ENCODE measurements at places on chromosomes 11 and 22.

DNA sequence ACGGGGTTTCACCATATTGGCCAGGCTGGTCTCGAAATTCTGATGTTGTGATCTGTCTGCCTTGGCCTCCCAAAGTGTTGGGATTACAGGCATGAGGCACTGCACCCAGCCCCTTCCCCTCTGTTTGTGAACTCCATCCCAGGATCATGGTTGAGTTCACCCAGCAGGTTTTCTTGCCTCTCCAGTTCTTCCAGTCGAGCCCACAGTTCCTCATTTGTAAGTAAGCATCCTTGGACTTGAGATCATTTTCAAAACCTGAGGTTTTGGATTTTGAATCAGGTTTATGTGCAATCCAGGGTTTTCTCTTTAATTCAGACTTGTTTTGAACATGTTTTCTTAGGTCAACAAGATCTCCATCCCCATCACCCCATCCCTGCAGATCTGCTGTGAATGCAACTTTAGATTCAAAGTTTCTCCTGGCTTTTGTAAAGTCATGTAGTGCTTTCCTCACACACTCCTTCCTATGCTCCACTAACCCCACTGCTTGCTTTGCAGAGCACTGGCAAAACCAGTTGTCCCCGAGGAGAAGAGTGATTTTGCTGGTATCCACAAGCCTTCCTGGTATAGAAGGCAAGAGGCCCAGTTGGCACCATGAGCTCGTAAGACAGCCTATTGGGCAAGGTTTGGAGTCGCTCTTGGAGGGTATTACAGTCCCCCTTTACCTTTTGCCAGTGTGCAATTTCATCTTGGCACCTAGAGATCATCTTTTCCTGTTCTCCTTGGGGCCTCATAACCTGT lies 14.7 kb upstream of the VPREB1 start:
- no peak for DNase-seq

GRCh38 chr11:61069427-61069826 lies 32.9 kb upstream of the CD5 start:
- DNase-seq = no peak

DNA sequence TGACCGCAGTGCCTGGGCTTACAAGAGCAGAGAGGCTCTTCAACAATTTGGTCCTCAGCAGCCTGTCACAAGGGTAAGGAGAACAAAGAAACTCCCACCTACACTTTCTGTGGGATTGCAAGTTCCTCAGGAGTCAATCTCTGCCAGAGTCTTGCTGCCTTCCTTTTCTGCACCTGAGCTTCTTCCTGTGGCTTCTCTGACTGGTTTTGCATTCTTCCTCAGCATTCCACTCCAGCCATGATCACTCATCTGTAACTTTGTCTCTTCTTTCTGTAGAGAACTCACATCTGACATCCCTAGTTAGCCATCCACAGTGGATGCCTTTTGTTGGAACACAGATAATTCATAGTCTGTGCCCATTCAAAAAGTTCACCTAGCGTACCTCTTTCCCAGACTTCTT lies 14.2 kb upstream of the OR6A2 start:
- DNase-seq = no peak

DNA sequence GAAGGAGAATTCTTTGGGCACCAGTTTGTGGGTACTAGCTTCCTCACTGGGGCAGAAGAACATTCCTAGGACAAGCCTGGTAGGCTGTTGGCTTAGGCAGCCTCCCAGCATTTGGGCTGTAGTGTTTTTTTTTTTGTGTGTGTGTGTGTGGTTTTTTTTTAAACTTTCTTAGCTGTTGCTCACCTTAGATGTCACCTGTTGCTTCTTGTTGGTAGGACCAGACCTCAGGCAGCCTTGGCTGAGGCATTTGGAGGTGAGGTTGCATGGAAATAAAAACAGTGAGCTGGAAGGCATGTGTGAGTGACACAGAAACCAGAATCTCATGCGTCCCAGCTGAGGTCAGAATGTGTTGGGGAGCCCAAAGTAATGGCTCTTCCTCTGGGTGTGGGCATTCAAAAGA lies 21.3 kb downstream of the AMPD3 start:
- DNase-seq = no peak

DNA sequence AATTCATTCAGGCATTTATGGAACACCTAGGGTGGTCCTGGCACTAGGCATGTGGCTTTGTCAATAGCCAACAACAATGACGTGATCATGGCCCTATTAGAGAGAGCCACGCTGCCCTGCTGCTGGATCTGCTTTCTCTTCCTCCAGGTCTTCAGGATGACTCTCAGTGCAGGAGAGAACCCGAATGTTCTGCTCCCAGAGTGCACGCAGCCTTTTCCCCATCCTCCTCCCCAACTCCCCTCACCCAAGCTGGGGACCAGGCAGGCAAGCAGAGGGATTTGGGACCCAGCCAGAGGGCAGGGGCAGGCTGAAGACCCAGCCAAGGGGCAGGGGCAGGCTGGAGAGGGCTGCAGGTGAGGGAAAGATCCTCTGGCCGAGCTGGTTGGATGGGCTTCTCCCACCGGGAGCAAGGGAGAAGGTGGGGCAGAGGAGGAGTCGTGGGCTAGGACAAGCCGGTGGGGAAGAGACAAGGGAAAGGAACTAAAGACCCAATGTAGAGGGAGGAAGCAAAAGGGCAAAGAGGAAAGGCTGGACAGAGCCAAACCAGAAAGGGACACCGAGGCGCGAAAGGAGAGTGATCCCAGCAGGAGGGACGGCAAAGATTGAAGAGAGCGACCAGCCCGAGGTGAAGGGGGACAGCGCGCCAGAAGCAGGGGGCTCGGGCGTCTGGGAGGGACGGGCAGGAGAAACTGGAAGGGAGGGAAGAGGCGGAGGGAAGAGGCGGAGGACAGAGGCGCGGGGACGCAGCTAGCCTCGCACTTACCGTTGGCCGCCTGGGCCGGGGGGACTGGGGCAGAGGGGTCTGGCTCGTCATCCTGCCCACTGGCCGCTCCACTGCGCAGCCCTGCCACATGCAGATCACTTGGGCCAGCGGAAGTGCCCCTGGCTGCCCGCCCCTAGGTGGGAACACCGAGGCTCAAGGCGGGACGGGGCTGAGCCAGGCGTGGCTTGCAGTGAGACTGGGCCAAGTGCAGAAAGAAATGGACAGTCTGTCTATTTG lies at the start of gene KCTD14:
Gene KCTD14 (minus strand): TSS at position 880 of the 1,000 bp plus-strand sequence. CDS start 27 bp downstream, at position 853.
- no peak for DNase-seq

- no peak for DNase-seq
These were observed 157.7 kb downstream of the TTC17 start for GRCh38 chr11:43516316-43516850.

DNA sequence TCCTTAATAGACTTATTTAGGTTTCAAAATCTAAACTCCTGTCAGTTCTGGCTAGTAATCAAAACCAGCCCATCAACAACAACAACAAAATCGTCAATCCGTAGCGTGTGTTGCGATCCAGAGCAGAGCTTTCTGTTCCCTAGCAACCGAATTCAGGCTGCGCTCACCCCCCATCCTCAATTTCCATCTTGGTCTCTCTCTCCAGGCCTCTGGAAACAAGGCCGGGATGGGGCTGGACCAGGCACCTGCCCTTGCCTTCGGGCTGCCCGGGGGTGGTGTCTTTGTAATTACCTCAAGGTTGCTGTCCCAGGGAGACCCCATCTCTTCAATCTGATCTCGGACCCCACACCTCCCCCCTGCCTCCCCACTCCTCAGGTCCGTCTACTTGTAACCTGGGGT lies 1341.5 kb downstream of the BRD1 start:
- no peak for DNase-seq

- no peak for DNase-seq
These were observed 58.6 kb downstream of the MACROD1 start for GRCh38 chr11:64107303-64107702.

DNA sequence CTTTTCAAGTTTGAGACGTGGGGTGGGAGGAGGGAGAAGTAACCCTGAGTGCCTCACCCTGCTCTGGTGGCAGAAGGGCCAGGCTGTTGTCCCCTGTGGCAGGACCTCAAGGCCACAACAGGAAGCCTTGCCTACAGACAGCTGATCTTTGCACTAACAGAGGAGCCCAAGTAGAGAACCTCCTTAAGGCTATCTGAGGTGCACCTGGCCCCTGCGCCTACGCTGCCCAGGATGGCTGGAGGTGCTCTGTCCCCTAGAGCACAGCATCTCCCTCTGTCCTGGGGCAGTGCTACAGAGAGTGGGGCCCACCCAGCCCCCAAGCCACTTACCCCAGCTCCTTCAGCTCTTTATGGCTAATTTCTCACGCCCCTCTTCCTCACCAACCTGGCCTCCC lies 27.0 kb downstream of the MYO7A start:
- no peak for DNase-seq

DNA sequence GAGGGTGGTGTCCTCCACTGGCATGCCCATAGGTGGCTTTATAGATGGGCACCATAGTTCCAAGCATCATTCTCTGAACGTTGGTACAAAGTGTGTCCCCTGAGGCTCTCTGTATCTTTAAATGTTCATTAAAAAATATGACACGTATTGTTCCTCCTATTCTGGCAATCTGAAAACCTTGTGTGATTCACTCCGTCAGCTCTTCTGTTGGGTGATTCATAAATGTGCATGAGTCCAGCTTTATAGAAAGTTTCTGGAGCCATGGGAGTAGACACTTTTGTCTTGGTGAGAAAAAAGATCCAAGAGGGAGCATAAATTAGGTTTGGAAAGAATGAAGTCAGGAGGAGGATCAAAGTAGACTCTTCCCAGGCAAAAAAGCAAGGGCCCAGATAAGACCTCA lies 728.8 kb downstream of the NELL1 start:
- DNase-seq = no peak

DNA sequence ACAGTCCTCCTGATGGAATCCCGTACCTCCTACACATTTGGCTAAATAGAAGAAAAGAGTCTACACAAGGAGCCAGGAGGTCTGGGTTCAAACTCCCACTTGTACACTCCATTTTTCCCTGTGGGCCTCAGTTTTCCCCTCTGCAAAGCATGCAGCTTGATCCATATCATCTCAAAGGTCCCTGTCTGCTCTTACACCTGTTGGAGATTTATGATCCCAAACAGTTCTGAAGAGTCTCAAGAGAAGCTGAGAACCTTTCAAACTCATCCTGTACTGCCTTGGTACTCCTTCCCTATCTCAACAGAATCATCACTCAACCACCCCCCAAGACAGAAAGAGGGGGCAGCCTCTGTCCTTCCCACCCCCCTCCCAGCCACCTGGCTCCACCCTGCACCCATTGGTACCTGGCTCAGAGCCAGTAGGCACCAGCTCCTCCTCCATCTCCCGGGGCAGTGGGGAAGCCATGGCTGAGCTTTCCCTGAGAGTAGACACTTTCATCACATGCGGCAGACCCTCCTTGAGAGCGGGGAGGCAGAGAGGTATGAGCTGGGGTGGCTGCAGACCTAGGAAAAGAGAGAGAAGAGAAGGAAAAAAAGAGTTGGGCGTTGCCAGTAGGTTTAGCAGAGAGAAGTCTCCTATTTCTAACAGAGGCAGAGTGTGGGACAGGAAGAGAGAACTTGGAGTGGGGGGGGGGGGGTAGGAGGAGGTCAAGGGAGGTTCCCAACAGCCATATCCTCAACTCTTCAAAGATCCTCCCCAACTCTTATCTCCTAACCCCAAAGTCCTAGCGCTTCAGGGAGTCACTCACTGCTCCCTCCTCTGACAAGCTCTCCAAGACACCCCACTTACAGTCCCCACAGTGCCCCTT lies 3.1 kb downstream of the TNKS1BP1 start:
- DNase-seq = no peak

- DNase-seq = no peak
These were observed 1126.7 kb upstream of the CCDC90B start for GRCh38 chr11:84412862-84413261.

GRCh38 chr11:64799623-64800302 lies 3.3 kb downstream of the MAP4K2 start:
- DNase-seq = no peak

- peak; percentile 73 for DNase-seq
These were observed 4.6 kb downstream of the SAA2 start for GRCh38 chr11:18243783-18244362.

GRCh38 chr22:18071968-18072310 lies 5.9 kb upstream of the PEX26 start:
- no peak for DNase-seq

- DNase-seq = no peak
These were observed 6.6 kb downstream of the CBX6 start for GRCh38 chr22:38865201-38866023.

DNA sequence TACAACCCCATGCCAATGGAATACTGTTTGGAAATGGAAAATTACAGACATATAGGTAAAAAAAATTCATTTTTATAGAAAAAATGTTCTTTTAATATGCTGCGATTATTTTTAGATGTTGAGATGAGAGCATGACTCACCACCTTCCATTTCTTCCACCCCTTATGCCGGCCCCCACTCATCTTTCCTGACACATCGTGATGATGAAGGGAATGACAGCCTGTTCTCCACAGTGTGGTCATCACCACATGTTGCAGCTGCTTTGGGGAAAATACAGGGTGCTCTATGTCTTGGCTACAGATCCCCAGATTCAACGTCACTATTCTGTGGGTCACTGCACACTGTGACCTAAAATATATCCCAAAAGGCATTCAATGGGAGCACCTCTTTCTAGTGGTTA lies 916.2 kb downstream of the METTL15 start:
- peak; percentile 1 for DNase-seq
